DND-41 (cell line): ENCODE measurements at places on chromosomes 7 and 10.
A peak's percentile ranks its signal among the peaks of the same experiment; 100 is the strongest.

GRCh38 chr10:23525406-23525805 is 86.5 kb downstream of the OTUD1 start:
- no peak for DNase-seq

DNA sequence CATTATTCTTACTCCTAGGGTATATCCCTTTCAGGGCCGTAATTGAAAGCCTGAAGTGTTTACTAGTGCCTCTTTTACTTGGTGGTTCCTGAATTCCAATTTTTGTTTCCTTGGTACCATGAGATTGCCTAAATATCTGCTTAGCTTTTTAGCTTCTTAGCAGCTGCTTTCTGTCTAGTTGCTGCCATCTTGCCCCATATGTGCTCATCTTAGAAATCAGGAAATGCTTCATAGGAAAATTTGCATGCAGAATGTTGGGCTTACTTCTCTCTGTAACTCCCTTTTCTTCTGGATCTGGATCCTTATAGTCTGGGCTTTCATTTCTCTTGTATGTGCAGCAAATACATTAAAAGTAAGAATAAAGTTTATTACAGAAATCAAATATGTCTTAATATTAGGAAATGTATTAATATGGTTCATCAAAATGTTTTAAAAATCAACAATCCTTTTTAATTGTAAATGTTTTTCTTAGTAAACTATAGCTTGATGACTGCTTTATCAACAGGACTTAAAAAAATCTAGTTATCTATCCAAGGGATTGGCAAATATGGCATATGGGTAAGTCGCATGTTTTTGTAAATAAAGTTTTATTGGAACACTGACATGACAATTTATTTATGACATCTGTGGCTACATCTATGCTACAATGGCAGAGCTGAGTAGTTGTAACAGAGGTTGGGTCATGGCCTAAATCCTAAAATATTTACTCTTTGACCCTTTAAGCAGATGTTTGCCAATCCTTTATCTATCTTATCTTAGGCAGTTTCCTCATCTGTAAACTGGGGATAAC is 73.5 kb upstream of the CDK6 start:
- no peak for DNase-seq

GRCh38 chr7:80907141-80907601 is 11.7 kb downstream of the SEMA3C start:
- no peak for DNase-seq

- DNase-seq = no peak
These were observed 159.6 kb downstream of the NRP1 start for GRCh38 chr10:33174674-33175434.

DNA sequence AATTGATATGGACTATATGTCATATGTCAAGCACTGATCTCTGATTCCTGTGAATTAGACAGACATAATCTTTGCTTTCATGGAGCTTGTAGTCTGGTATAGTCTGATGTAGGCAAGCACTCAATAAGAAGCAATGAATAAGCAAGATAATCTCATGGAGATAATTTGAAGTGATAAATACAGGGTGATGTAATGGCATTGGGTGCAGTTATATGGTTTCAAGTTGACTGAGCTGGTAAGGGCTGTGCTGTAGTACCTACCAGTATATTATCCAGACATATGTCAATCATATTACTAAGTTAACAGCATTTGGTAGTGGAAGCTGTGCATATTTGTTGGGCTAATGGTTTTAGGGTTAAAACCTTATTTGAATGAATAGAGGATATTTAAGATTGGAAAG is 117.5 kb upstream of the PRPS1L1 start:
- no peak for DNase-seq

DNA sequence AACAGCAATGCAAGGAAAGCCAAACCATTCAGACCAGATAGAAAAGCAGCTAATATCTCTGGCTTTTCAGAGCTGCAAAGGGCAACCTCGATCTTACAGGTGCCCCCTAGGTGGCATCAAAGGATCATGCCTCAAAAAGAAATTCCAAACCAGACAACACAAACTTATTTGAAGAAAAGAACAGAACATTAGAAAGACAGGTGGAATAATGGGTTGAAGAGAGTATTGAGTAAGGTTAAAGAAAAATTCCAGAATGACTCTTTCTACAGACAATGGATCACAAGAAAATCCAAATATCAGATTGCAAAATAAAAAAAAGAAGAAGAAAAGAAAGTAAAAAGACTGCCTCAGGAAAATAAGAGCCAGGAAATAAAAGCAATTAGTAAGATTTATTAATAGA is 213.7 kb downstream of the ELMO1 start:
- DNase-seq = no peak

DNA sequence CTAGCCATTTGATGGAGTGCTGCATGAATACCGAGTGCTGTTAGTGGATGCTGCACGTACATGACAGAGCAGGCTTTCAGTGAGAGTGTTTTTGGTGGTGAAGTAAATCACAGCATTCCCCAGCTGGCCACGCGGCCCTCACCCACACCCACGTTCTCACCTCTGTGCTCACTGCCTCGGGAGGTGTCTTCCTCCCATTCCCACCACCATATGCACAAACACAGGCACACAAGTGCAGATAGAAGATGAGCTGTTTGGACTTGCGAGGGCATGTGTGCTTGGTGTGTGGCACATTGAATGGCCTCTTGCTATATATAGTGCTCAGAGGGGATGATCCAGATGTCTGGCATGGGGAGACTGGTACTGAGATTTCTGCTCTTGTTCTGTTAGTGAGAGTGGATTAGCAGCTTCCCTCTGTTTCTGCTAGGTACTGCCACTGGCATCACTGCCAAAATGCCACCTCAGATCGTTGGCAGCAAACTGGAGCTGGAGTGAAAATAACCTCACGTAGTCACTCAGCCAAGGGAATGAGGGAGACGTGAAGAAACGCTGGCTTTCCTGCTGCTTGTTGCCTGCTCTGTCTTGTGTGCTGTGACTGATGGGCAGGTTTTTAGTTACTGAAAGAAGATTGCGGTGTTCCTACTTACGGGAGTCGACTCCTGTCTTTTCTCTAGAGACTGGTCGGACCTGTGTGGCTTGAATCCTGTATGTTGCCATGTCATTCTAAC is 19.1 kb downstream of the DNAJB6 start:
- DNase-seq = no peak

GRCh38 chr7:115914951-115915350 is 115.6 kb downstream of the TFEC start:
- DNase-seq = no peak

DNA sequence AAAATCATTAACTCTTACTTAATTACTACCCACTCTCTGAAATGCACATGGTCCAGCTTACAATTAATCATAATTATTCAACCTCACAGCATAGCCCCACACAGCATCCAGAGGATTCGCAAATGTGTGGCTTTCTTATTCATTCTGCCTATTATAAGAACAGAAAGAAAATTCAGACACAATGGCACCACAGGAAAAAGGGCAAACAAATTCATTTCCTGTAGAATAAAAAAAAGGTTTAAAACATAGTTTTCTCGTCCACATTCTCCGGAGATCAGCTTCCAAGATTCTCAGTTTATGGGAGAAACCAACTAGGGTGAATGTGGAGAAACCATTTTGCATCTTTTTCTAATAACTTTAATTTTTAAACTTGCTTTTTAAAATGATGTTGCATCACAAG is 201.6 kb downstream of the PARD3 start:
- no peak for DNase-seq

DNA sequence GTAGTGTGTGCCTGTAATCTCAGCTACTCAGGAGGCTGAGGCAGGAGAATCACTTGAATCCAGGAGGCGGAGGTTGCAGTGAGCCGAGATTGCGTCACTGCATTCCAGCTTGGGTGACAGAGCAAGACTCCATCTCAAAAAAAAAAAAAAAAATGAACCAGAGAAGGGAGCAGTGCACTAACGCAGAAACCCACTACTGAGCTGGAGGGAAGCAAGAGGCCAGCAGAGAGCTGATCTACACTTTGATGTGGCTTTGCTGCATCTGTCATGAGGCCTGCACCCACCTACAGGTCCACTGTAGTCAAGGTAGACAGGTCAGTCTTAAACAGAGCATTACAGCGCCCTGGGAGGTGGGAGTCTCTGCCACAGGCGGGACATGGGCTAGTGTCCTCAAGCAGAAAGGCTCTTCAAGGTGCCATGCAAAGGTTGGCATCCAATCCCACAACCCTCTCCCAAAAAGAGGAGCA is 30.0 kb downstream of the MAT1A start:
- DNase-seq = no peak

- DNase-seq = no peak
These were observed 75.0 kb upstream of the CTBP2 start for GRCh38 chr10:125235093-125236069.

DNA sequence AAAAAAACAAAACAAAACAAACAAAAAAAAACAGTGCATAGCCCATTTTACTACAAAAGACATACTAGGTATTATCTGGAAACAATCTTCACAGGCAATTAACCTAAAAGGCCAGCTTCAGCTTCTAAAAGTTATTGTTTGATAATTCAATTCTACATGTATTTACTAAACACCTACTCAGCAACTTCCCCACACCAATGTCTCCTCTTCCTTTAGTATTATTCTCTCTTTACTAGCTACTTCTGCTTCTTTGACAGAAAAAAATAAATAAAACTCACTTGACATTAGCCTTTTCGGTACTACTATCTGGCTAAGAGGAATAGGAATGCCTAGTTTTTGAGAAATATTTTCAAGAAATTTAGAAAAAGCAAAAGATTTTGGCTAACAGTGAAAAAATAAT is 2.8 kb downstream of the TM9SF3 start:
- DNase-seq = no peak

- DNase-seq = no peak
These were observed 170.5 kb downstream of the C1GALT1 start for GRCh38 chr7:7352845-7353244.

- DNase-seq = no peak
These were observed 119.0 kb upstream of the KCNMA1 start for GRCh38 chr10:77756319-77757232.

- DNase-seq = no peak
These were observed 11.1 kb downstream of the STAM start for GRCh38 chr10:17655009-17655408.

DNA sequence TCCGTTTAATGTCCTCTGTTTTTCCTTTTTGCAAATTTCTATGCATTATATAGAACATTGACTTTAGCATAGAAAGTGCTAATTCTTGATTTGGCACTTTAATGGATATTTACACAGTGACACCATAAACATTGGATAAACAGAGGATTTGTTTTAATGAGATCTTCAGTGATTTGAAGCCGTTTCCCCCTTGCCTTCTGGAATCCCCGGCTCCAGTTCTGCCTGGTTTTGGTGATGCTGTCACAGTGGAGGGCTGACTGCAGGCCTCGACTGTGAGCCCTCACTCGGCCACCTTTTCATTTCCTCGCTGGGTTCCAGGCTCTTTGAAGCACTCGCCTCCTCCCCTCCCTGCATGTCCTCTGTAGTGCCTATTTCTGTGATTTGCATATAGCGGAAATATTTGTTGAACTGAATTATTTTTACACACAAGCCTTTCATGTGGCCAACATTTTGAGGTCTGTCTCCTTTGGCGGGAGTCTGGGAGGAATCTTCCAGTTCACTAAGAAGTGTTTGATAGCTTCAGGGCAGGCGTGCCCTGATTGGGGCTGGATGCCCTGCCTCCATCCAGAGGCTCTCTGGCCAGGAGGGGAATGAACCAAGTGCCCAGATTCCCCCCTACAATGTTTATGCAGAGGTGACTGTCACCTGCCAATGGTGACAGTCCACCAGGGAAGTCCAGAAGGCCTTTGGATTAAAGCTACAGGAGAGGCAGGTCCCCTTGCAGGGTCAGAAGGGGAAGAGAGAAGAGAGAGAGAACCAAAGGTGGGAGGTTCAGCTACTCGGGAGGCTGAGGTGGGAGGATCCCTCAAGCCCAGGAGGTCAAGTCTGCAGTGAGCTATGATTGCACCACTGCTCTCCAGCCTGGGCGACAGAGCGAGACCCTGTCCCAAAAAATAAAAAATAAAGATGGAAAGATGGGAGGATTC is 67.5 kb downstream of the CUX1 start:
- peak; percentile 76 for DNase-seq

DNA sequence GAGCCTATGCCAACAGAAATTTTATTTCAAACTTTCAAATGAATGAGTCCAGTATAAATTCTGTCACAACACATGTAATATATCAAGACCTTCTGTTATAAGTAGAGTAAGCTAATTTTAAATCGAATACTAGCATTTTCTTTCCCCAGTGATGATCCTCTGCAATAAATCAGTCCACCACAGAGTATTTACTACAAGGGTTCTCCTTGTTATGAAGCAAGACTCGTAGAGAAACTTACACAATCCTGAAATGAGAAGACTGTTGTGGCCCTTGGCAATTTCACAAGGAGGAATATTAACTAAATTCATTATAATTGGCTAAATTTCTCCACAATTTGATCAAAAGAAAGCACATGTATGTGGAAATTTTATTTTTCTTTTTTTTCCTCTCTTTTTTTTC is 312.4 kb upstream of the DGKB start:
- DNase-seq = no peak

GRCh38 chr10:82515256-82515655 is 640.3 kb downstream of the NRG3 start:
- DNase-seq = no peak

DNA sequence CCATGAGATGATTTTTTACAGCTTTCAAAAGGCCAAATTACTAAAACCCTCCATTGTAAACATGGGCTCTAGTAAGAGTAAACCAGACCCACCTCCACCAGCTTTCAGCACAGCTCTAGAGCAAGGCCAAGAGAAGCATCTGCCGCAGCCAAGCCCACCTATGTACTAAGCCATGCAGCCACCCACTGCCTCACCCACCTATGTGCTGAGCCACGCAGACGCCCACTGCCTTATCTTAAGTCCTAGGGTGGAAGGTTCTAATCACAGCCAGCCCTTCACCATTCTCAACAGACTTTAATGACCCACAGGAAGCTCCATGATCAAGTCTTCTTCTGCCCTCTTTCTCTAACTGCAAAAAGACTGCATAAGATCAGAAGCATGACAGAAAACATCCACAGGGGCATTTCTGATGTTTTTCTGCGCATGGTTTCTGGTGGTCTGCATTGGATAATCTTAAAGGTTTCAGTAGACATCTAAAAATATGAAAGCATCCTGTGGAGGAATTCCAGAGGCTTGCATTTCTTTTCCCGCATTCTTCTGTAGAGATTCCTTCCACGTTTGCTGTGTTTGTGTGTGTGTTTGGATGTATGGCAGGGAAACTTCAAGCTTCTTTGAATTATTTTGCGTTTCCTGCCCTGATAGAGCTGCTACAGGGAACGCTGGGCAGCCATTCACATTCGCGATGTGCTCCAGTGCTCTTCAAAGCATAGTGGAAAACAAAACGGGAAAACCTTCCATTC is 286.1 kb upstream of the KLF6 start:
- DNase-seq = no peak

DNA sequence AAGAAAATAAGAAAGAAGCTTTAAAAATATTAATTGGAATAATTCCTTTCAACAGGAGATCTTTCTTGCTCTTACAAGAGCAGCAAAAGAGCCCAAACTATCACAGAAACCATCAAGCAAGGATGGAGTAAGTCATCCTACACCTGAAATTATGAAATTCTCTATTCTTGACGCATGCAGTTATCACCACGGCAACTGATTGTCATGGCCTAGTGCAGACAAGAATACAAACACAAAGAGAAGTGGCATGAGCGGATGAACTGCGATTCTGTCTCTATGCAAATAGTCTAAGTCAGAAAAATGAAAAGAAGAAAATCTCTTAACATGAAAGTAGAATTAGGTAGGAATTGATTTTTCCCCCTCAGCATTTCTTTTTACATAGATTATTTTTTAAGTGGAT is 54.8 kb upstream of the SLC35B4 start:
- no peak for DNase-seq

- no peak for DNase-seq
These were observed 256.6 kb upstream of the KLF6 start for GRCh38 chr10:4041635-4042034.

GRCh38 chr10:93704451-93704850 is 2.1 kb upstream of the FRA10AC1 start:
- no peak for DNase-seq
